ENCODE measurements at places on chromosomes 2 and 18. TPM values are rescaled to one million over a fixed set of nuclear protein-coding genes. Genes with fewer than 3 reads are reported as not detected.
A peak's percentile ranks its signal among the peaks of the same experiment; 100 is the strongest.

DNA sequence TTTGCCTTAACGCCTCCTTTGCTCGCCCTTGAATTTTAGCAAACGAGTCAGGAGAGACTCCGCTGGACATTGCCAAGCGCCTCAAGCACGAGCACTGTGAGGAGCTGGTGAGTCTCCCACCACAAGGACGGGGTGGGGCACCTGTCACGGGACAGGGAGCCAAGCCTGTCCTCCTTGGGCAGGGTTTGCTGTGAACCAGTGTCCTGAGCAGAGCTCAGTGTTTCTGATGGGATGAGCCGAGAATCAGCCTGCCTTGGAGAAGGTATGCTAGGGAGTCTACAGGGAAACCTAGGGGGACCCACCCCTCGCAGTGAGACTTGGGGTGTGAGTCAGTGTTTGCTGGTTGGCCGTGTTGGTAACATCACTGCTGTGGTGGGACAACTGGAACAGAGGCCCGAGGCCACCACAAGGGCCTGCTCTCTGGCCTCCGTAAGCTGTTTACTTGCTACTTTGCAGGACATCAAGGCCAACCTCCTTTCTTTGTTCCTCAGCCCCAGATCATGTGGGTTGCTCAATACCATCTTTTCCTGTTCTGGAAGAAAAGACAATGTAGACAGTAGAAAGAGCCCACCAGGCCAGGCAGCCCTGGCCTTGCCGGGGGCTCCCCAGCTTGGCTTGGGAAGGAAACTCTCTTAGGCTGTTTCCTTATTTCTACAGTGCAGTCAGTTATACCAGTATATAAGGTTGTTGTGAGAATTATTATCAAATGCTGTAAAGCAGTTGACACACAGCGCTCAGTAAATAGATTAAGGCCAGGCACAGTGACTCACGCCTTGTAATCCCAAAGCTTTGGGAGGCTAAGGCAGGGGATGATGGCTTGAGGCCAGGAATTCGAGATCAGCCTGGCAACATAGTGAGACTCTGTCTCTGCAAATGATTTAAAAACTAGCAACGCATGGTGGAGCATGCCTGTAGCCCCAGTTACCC lies 42.4 kb downstream of the ITGB1BP1 start:
- DNase-seq = peak; percentile 73

The PPP1R1C gene
- 10.7 TPM for polyA plus RNA-seq

The TMEM247 gene
- polyA plus RNA-seq = not detected

- no peak for DNase-seq
Observed at GRCh38 chr2:156430236-156430979, 5.8 kb upstream of the GPD2 start.

The QPCT gene
- 0.81 TPM for polyA plus RNA-seq

The ZNF142 gene
- 7.7 TPM for polyA plus RNA-seq
